ENCODE measurements at places on chromosomes 4 and X.

DNA sequence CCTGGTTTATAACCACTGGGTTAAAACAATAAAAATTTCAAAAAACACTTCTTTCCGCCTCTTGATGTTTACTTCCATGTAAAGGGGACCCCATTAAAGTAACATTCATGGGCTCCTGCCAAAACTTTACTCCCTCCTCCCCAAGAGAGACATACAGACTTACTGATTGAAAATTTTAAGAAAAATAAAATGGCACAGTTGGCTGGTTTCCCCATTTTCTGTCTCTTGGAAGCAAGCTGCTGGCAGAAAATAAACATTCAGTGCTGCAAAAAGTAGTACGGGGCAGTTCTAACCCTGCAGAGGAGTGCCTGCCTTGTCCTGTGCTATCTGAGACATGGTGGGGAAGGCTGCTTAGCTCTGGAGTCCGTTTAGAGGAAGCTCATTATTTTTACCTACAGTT, 187.3 kb upstream of the INTU start:
- DNase-seq: no peak

- DNase-seq: no peak
Observed at GRCh38 chr4:172048666-172049065, 235.5 kb downstream of the GALNTL6 start.

- no peak for DNase-seq
Observed at GRCh38 chr4:39759569-39759968, 61.6 kb downstream of the UBE2K start.

- DNase-seq: no peak
Observed at GRCh38 chrX:29274517-29274916, 687.3 kb downstream of the IL1RAPL1 start.

DNA sequence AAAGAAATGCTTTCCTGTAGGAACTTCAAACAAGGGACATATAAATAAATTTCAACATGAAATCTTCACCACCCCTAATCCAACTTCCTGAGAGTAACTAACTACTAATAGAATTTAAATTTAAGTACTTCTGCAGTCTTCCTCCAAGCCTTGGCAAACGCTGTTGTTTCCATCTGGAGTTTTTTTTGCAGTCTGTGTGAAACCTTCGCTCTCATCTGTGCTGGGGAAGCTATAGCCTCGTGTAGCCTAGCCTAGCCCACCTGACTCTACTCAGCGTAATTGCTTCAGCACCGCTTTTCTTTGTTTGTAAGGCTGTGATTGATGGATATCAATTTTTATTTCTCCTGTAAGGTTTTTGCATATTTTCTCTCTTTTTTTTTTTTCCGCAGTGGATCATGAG, 30.9 kb downstream of the STOX2 start:
- no peak for DNase-seq

DNA sequence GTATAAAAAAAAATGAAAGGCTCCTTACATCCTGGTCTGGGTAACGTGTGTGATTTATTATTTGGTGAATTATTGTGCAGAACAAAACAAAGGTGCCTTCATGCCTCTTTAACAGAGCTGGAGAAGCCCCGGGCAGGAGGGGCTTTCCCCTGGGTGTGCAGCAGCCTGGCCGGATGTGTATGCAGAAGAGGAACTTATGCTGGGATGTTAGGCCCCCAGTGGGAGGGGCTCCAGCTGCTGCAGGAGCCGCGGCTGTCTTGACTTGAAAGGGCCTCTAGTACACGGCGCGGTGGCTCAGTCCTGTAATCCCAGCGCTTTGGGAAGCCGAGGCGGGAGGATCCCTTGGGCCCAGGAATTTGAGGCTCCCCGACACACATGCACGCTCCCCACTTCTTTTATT, 16.0 kb downstream of the CCNQ start:
- DNase-seq: no peak

- no peak for DNase-seq
Observed at GRCh38 chrX:130224810-130225209, 43.9 kb downstream of the ZNF280C start.

DNA sequence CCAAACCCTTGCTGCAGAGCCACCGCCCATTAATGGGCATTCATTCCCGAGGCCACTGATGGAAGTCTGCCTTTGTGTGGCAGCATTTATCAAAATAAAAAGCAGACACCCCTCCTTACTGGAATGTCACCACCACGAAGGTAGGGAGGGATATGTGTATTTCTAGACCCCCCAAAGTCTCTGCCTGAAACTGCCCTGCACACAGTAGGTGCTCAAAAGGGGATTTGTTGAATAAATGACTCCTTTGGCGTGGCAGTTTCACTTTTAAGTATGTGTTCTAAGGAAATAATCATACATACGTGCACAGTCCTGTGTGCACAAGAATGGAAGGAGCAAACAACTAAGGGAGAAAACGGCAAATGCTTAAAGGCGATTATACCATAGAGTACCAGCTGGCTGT, 23.6 kb upstream of the GLOD5 start:
- DNase-seq: no peak

GRCh38 chr4:105785792-105786191, 77.2 kb downstream of the GSTCD start:
- no peak for DNase-seq

DNA sequence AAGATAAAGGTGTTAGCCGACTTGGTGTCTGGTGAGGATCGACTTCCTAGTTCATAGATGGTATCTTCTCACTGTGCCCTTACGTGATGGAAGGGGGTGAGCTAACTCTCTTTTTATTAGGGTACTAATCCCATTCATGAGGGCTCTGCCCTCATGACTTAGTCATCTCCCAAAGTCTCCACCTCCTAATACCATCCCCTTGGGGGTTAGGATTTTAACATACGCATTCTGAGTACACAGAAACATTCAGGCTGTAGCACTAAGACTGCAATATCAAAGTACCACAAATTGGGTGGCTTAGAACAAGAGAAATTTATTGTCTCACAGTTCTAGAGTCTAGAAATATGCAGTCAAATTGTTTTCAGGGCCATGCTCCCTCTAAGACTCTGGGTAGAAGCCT, 58.0 kb upstream of the IL13RA1 start:
- no peak for DNase-seq

DNA sequence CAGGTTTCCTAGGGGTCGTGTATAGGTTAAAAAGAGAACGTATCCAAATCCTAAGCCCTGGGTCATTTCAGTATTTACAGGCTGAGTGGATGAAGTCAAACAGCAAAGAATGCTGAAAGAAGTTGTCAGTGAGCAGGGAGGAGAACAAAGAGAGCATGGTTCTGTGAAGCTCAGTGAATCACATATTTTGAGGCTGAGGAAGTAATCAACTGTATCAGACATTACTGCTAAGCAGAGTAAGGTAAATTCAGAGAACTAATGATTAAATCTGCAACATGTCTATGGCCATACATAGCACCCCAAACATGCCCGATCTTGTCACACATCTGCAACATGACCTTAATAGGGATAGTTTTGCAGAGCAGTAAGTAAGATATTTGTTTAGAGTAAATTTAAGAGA, 1130.3 kb downstream of the RAPGEF2 start:
- no peak for DNase-seq

GRCh38 chr4:145153904-145154298, 26.5 kb downstream of the OTUD4 start:
- DNase-seq: no peak

- no peak for DNase-seq
Observed at GRCh38 chrX:134374910-134375309, 85.1 kb upstream of the HPRT1 start.

- DNase-seq: no peak
Observed at GRCh38 chr4:40314951-40315350, 20.2 kb upstream of the CHRNA9 start.

DNA sequence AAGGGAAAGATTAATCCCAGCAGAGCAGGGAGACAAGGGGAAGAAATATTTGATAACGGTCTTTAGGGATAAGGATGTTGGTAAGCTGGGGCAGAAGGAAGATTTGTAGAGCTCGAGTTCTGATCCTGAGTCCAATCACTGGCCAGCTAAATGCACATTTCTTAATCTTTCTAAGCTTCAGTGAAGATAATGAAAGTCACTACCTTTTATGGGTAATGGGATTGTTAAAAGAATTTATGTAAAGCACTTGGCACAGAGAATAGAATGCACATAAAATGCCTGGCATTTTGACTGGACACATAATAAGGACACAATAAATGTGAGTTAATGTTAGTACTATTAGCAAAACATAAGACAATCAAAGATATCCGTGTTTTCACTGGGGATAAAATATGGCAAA, 43.3 kb downstream of the NCAPG start:
- no peak for DNase-seq

DNA sequence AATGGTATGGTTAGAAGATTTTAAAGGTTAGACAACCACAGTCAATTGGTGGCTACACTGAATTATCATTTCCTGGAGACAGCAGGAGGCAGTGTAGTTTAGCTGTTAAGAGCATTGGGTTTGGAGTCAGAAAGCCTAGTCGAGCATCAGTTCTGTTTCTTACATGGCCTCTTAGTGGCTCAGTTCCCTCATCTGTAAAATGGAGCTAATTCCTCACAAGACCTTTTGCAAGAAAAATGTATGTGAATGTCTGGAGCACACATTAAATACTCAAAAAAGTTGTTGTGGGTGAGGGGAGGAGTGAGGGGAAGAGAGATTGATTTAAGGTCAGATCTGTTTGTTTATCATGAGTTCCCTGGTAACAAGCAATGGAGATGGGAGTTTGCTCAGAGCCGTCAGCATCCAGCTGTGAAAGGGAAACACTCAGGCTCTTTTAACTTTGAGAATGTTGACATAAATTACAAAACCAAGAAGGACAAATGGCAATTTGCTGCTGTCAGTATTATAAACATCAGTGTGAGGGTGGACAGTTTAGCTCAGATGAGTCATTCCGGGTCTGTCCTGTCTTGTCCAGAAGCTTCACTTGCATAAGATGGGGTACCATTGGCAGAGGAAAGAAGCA, 98.2 kb upstream of the PGRMC2 start:
- peak; percentile 67 for DNase-seq

DNA sequence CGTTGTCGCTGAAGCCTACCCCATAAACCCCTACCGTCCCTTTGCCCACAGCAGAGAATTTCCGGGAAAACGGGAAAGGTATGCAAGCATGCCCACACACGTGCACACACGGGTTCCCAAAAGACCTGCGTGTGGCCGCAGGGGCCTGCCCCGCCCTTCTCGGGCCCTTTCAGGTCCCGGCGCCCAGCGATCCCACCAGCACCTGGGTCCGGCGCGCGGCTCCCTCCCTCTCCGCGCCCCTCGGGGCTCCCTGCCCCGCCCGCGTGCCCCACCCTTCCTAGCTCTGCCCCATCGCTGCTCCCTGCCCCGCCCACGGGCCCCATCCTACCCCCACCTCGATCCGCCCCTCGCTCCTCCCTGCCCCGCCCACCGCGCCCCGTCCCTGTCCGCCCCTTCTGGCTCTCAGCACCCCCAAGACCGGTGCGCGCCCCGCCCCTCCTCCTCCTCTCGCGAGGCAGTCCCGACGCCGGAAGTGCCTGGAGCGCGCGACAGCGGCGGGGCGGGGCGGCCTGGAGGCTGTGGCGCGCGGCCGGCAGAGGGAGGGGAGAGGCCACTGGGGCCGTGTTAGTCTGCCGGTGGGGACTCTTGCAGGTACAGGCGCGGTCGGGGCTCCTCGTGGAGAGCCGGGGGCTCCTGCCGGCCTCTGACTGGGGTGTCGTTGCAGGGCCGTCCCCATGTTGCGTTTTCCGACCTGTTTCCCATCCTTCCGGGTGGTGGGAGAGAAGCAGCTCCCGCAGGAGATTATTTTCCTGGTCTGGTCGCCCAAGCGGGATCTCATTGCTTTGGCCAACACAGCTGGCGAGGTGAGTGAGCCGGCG, at the start of gene ANAPC4:
Gene ANAPC4, plus strand, starts transcription at position 510 of the 818 bp plus-strand sequence. Its CDS starts 165 bp downstream, at position 675.
- peak; percentile 90 for DNase-seq

DNA sequence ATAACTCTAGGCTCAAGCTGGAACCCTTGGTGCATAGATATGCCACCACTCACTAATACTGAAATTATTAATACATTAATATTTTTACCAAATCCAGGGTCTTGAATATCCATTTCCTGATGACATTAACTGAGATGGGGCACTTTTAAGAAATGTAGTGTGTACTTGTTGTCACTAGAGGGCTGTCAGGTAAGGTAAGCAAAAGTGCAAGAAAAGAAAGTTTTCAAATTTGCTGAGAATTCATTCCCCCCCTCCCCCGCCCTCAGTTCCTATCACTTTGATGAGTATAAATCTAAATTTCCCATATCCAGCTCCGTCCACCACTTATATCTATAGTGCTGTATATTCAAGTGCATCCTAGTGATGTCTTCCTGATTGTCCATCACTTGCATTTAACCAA, 20.5 kb upstream of the WDR44 start:
- no peak for DNase-seq

- no peak for DNase-seq
Observed at GRCh38 chr4:128854433-128854832, 44.9 kb downstream of the JADE1 start.

DNA sequence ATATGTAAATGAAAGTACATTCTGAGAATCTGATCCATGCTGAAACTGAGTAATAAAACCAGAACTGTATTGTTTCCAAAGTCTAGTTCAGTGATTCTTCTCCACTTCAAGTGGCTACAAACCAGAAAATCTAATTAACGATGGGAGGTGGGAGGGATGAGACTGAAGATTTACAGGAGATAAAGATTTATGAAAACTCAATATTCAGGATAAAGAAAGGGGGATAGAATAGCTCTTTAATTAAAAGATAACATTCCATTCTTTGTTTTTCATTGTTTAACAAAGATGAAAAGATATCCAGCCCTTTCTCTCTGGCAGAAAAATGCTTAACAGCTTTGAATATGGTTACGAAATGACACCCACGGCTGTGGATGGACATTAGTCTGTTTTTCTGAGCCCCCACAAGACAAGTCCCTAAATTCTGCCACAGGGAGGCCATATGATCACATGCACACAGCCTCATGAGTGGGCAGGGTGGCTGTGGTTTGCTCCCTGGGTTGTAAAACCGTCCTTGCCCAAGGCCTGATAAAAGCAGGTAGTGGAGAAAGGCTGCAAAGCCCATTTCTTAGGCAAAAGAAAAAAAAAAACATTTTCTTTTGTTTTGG, 36.4 kb downstream of the TMEM150C start:
- DNase-seq: no peak

GRCh38 chrX:2696698-2697215, 5.7 kb downstream of the CD99 start:
- no peak for DNase-seq

- peak; percentile 6 for DNase-seq
Observed at GRCh38 chr4:31655328-31655727, 935.2 kb downstream of the PCDH7 start.

- no peak for DNase-seq
Observed at GRCh38 chr4:147825451-147826287, 93.8 kb downstream of the ARHGAP10 start.

Data from HTR-8/SVneo (cell line).